ENCODE measurements at places on chromosomes 12 and 14.

GRCh38 chr12:64876388-64877071 is 52.1 kb downstream of the TBC1D30 start:
- no peak for DNase-seq

- DNase-seq = peak; percentile 66
These were observed 226.3 kb downstream of the ERC1 start for GRCh38 chr12:1217191-1217949.

GRCh38 chr14:69992564-69992963 is 113.3 kb downstream of the SMOC1 start:
- DNase-seq = no peak

DNA sequence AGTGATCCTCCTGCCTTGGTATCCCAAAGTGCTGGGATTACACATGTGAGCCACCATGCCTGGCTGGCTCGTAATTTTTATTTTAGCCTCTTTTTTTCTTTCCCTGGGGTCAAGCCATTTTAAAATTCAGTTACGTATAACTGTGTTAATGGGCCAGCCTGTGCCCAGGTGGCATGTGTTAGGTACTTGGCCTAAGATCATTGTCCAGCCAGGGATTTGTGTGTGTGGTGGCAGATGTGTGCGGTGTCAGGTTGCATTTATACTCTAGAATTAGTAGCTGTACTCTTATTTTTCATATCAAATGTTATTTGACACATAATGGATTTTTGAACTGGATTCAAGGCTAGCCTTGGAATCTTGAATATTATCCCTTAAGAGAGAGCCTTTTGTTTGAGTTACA is 69.3 kb downstream of the FBXO34 start:
- no peak for DNase-seq

DNA sequence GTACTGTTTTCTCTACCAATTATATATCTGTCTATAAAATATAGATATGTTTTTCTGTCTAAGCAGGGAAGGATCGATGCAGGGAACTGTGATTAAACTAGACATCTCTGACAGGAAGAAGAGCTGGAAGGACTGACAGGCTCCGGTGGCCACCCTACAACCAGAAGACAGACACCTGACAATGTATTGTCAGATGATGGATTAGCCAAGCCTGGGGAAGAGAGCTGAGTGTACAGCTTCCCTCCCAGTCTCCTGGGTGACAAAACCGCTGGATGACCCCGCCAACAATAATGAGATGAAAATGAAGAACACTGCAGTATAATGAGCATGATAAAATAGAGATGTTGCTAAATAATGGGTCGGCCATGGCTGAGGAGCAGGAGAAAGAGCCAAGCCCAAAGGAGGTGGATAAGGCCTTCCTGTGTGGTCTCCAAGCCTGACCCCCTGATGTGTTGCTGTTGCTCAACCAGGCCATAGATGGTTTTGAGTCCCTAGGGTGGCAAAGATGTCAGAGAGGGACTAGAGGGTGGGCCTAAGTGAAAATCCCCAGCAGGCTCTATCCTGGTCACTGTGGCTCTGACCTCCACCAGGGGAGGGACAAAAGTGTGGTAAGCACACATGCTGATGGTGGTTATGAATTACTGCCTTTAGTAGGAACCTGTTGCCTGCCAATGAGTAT is 28.2 kb downstream of the DHRS2 start:
- no peak for DNase-seq

DNA sequence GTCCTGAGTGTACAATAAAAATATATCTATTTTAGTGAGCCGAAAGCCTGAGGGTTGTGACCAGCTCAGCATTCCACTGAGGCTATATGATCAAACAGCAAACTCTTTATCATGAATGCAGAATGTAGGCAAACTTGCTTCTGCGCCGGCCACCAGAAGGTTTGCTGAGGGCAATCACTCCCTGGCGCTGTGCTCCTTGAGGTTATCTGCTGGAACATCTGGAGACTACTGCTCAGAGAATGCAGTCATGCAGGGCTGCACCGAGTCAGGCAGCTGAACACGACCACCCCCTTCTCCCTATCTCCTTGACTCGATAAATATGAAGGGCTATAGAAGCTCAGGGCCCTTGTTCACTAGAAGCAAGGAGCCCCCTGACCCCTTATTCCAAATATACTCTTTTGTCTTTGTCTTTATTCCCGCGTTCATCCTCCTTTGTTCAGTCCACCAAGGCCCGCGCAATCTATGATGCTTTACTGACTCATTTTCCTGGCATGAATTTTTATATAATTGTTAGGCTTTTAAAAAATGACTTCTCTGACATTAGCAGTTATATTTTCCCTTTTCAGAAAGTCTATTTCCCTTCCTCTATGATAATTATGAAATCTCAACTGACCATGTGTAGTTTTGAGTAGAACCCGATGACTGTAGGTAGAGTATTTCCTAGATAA is 1089.3 kb downstream of the SLC16A7 start:
- DNase-seq = peak; percentile 18

- no peak for DNase-seq
These were observed 466.5 kb upstream of the SOX5 start for GRCh38 chr12:24415934-24416333.

- DNase-seq = no peak
These were observed 58.7 kb downstream of the SUSD6 start for GRCh38 chr14:69670093-69670492.

DNA sequence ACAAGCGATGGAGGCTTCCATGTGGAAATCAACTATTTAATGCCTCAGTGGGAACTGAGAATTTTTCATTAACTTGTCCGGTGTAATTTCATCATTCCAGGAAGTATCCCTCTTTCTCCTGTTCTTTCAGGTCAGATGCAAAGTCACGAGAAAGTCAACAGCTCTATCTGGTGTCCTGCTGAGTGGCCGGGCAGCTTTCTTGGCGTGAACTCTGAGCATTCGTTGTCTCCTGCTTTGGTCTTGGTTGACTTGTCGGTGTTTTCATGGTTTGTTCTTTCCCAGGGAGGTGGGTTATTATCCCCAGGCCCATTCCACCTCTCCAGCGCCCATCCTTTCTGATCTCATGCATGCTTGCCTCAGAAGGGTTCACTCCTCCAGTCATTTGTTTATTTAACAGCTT is 149.1 kb downstream of the GLT1D1 start:
- DNase-seq = no peak

DNA sequence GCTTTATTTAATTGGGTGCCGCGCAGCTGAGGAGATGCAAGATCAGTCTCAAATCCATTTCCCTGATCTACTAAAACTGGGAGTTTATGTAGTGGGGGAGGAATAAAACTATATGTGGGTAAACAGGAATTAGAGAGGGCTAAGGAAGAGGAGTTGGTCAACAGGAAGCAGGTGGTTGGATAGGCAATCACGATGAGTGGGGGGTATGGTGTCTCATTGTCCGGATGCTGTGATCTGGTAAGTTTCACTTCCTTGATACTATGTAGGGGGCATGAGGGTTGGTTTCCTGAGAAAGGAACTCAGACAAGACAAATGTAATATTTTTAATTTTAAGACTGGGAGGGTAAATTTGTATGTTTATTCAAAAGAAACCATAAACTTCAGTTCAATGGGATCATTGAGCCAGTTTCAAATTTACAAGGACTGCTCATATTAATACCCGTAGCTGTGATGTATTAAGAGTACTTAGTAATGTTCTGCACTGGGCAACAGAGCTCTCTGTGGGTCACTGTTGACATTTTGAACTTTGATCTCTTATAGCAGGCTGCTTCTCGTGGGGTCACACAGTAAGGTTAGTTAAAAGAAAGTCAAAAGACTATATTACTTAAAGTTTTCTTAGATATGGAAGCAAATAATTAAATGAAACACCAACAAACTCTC is 786.2 kb upstream of the FBXO33 start:
- DNase-seq = no peak

DNA sequence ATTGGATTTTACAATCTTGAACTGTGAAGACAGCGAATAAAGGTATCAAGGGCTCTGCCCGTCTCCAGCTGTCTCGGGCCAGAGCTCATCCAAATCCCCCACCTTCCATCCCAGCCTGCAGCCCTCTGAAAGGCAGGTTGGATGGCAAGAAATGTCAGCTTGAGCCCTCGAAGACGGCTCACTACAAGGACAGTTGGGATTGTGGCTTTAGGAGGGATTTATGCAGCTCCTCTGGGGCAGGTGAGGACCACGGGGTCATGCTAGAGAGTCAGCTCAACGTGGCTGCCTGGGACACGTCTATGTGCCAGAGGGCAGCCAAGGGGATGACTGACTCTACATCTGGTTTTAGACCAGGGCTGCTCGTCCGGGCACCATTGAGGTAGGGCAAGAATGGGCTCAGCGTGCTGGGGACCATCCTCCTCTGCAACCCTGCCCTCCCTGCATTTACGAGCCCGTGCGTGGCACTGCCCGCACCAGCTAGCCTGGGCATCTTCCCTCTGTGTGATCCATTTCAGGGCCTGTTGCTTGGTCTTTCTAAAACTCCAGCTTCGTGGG is 16.2 kb downstream of the MVK start:
- no peak for DNase-seq

- no peak for DNase-seq
These were observed 49.1 kb downstream of the FBXO33 start for GRCh38 chr14:39383026-39383660.

DNA sequence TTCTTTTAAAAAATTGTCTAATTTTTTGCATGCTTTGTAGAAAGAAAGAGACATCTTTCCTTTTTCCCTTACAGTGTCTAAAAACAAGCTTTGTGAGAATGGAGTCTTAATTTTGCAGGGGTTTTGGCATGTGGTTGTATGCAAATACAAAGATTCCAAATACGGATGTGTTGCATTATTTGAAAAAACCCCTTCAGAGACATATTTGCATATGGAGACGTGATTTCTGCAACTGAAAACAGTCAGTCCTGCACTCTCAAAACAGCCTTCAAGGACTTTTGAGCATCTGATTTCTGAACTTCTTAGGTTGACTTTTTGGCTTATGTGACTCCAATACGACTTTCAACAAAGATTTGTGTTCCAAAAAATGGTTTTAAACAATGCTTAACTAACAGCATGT is 7.8 kb downstream of the IRAK3 start:
- DNase-seq = no peak

DNA sequence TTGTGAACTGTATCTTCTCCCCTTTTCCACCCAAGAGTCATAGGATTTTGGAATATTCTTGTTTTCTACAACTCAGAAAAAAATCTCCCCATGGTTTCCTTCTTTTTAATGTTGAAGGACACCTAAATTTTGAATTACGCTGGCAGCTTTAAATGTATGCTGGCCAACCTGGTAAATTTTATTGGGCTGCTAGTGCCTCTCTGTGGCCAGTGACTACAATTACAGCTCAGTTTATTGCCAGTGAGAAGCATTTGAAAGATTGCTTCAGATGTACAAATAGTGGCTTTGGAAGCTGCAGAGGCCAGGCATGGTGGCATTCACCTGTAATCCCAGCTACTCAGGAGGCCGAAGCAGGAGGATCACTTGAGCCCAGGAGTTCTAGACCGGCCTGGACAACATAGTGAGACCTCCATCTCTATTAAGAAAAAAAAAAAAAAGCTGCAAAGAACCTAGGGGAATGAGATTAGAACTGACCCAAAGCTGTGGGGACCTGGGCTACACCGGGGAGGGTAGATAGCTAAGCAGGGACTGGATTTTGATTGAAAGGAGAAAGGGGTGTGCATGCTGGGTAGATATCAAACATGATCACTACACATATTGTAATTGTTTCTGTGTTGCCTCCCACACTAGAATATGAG is 7.6 kb upstream of the RAB21 start:
- DNase-seq = peak; percentile 70

DNA sequence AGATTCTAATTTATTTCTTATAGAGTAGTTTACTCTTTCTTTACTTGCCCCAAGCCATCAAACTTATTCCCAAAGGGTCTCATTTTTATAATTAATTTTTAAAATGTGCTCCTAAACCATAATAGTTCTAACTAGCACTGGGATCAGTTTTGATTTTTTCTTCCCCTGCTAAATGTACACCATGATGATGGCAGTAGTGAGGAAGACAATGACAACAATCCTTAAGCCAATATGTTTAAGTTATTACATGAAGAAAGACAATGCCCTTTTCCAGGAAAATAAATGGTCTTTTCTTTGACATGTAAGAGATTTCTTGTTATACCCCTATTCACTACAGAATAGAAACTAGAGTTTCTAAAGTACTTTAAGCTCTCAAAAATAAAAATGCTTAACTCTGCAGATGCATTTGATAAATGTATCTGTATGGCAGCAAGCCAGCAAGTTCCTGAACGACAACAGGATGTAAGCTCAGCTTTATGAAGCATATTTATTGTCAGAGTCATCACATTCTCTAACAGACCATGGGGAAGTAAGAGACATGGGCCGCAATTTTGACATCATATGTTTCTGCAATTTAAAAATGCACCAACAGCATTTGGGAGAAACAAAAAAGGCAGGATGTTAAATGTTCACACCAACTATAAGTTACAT is 36.0 kb upstream of the SNX6 start:
- DNase-seq = peak; percentile 90

DNA sequence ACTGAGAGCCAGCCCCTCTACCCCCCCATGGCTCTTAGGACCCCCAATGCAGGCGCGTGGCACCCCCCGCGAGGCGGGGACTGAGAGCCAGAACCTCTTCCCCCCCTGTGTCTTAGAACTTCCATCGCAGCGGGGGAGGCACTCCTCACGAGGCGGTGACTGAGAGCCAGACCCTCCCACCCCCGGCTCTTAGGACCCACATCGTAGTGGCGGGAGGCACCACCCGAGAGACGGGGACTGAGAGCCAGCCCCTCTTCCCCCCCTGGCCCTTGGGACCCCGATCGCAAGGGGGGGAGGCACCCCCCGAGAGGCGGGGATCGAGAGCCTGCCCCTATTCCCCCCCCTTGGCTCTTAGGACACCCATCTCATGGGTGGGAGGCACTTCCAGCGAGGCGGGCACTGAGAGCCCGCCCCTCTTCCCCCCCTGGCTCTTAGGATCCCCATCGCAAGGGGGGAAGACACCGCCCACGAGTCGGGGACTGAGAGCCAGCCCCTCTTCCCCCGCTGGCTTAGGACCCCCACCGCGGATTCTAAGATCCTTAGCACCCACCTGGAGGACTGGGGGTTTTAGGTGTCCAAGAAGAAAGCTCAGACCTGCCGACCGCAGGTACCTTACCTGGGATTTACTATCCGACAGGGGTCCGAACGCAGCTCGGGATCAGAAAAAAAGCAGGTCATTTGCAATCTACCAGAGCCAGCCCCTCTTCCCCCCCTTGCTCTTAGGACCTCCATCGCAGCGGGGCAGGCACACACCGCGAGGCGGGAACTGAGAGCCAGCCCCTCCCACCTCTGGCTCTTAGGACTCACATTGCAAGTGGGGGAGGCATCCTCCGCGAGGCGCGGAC is 44.9 kb downstream of the DDX11 start:
- peak; percentile 62 for DNase-seq

GRCh38 chr14:75709207-75709812 is 48.3 kb downstream of the TTLL5 start:
- DNase-seq = peak; percentile 73
